Coronary artery (tissue), 2 donors: ENCODE measurements at places on chromosomes 4 and X.

DNA sequence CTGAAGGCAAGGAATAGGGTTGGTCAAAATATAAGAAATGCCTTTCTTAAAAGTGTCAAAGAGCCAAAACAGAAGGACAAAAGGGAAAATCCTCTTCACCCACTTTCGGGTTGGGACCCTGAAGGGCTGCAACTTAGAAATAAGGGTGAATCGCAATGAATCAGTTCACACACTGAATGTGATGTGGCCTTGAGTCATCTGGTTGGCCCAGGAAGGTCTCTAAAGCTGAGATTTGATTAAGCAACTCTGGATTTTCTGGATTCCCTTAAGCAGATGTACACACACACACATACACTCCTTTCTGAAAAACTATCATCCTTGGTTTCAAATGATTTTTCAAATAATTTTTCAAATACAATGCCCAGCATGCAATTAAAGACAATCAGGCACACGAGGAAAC, 13.1 kb downstream of the TAB3 start:
- DNase-seq, result no peak

DNA sequence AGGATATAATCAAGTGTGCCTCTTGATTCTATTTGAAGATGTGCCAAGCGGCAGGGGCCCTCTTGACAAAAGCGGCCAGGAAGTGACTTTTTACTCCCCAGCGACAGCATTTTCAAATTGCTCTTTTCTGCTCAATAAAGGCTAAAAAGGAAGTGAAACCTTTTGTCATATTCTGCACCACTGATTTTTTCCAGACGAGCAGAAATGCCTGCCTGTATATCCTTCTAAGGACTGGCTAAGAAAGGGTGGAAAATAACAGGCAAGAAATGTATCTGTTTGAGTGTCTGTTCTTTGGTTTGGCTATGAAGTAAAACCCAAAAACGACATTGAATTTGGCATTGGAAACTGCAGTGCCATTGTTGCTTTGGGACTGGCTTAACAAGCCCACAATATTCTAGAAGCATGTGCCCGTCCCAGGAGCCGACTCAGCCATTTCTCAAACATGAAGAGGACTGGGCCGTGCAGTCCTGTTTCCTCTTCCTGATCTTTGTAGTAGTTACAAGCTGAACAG, 25.4 kb downstream of the TMSB4X start:
- no peak for DNase-seq

GRCh38 chr4:148044089-148044911, 312.4 kb downstream of the ARHGAP10 start:
- no peak for DNase-seq

- no peak for DNase-seq
These were observed 801.3 kb downstream of the IL1RAPL1 start for GRCh38 chrX:29388509-29388908.

DNA sequence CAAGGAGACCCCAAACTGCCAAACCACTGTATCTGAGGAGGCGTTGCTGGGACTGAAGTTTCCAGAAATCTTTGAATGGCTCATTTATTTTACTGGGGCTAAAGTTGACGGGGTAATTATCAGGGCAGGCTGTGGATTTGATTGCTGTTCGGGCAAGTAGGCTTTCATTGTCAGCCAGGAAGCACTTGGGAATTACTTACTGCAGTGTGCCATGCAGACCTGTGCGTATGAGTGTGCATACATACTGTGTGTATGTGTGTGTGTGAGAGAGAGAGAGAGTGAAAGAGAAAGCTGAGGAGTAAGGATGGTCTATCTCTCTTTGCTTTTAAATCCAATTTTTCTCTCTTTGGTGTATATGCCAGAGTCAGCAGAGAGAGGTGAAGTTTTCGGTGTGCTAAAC, 122.7 kb downstream of the NPNT start:
- no peak for DNase-seq

DNA sequence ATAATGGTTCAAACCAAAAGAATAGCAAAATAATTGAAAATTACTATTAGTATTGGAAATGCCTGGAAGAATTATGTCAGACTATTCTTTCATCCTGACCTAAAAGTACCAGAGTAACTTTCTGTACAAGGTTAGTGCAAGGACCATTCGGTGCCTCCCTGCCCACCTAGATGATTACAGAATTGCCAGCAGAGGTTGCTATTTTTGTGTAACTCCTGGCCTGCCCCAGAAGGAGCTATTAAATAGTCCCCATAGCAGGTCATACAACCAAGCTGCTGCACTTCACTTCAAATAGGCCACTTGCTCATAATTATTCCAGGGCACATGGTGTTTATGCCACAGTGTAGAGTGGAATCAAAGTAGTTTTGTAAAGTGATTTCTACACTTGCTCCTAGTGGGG, 831.1 kb upstream of the PABPC4L start:
- DNase-seq, result no peak

GRCh38 chr4:185840953-185841352, 29.0 kb upstream of the SORBS2 start:
- DNase-seq, result no peak

GRCh38 chr4:5980436-5981155, 37.6 kb downstream of the C4orf50 start:
- peak; percentile 12 for DNase-seq

DNA sequence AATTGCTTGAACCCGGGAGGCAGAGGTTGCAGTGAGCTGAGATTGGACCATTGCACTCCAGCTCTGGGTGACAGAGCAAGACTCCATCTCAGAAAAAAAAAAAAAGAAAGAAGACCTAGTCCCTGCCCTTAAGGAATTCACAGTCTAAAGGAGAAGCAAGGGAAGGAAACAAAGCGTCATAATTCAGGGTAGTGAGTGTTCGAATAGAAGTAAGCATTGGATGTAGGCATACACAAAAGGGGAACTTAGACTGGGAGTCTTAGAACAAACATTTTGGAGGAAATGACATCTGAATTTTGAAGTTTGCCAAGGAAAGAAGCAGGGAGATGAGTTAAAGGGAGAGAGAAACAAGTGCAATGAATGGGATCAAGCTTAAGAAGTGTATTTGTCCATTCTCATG, 32.4 kb downstream of the PPM1K start:
- DNase-seq, result no peak

- DNase-seq, result no peak
These were observed 15.8 kb downstream of the HTRA3 start for GRCh38 chr4:8285143-8285975.

GRCh38 chr4:19735012-19735411, 516.7 kb upstream of the SLIT2 start:
- DNase-seq, result no peak

GRCh38 chr4:156377036-156377710, 423.5 kb upstream of the CTSO start:
- no peak for DNase-seq

- no peak for DNase-seq
These were observed 49.8 kb downstream of the OSTC start for GRCh38 chr4:108700081-108700757.

DNA sequence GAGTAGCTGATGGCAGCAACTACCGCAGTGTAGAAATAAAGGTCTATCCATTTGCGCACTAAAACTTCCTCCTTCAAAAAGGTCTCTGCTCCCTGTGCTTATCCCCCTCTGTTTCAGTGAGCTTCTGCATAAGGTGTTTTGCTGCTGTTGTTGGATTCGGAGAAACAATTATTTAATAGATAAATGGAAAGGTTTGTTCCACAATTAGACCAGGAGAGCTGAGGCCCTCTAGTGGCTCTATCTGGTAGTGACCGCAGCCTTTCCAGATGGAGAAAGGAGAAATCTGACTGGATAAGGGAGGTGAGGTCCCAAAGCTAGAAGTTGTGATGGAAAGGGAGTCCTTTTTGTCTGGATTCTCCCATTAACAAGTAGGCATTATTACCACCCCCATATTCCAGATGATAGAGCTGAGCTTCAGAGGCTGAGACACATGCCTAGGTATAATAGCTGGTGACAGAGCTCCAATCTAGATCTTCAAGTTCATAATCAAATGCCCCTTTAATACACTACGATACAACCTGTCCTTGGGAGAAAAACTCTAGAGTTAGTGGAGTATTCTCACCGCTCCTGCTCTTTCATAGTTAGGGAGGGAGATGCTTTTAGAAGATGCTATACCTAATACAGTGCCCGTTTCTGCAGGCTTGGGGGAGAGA, 5.1 kb upstream of the GABRQ start:
- no peak for DNase-seq

- no peak for DNase-seq
These were observed 60.4 kb upstream of the PLAC8 start for GRCh38 chr4:83174844-83175414.

DNA sequence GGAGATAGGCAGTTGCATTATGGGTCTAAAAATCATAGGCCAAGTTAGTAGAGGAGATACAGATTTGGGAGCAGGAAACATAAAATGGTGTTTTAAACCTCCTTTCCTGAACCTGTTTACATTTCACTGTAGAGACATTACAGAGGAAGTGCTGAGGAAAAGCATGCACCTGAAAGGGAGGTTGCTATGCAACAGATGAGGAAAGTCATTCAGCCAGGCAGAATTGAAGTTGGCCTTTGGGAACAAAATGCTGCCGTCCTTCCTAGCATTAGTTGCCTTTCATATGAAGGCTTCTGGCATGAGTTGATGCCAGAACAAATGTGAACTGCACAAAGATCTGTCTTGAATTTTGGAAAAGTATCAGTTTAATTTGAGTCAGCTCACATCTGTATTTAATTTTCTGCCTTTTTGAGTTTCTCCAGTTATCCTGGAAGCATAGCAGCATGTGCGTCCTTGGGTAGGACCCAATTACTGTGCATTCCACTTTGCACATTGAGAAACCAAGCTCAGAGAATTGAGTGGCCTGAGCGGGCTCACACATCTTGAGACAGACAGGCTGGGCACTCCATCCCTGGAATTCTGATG, 38.2 kb downstream of the MAGED1 start:
- DNase-seq, result no peak

- no peak for DNase-seq
These were observed 89.9 kb downstream of the TTC29 start for GRCh38 chr4:146855761-146856160.

GRCh38 chr4:42676066-42676951, 19.4 kb upstream of the ATP8A1 start:
- no peak for DNase-seq

DNA sequence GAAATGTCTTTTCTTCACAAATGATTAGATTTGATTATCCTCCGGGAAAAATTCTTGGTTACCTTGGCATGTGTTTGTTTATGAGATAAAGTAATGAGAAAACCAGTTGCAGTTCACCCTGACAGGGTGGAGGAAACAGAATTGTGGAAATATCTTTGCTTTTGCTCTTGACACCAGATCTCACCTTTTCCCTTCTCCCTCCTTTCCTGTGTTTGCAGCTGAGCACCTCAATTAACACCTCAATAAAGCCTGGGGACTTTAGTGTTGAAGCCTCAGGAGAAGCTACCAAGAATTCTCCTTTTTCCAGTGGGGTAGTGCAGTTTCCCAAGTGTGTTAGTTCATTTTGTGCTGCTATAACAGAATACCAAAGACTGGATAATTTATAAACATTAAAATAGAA, 350.8 kb upstream of the IGFBP7 start:
- DNase-seq, result no peak

DNA sequence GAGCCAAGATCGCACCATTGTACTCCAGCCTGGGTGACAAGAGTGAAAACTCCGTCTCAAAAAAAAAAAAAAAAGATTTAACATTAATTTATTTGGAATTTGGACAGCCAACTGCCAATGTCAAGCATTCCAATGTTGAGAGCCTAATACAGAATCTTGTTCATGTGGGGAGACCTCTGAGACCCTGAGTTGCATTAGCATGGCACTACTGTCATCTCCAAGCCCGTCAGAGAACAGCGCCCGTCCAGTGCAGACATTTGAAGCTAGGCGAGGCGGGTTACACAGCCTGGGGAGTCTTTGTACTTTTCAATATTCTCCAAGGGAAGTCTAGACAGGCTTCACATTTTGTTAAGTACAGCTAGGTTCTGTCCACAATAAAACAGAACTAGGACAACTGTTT, 126.7 kb downstream of the CHRNA9 start:
- no peak for DNase-seq

- DNase-seq, result no peak
These were observed 673.6 kb upstream of the PITX2 start for GRCh38 chr4:111296466-111296865.

DNA sequence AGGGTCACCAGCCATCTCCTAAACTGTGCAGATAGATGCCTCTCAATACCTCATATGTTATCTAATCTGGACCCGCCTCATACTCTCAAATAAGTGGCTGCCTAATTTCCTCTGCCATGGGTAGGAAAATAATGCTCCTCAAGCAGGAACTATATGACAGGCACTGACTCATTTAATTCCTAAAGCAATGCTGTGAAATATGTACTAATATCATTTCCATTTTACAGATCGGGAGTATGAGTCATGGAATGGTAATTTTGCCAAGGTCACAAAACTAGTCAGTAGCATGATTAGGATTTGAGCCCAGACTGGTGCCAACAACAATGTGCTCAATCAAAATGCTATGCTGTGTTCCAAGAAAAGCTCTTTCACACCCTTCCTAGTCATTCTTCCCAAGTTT, 3.0 kb upstream of the NXT2 start:
- no peak for DNase-seq

DNA sequence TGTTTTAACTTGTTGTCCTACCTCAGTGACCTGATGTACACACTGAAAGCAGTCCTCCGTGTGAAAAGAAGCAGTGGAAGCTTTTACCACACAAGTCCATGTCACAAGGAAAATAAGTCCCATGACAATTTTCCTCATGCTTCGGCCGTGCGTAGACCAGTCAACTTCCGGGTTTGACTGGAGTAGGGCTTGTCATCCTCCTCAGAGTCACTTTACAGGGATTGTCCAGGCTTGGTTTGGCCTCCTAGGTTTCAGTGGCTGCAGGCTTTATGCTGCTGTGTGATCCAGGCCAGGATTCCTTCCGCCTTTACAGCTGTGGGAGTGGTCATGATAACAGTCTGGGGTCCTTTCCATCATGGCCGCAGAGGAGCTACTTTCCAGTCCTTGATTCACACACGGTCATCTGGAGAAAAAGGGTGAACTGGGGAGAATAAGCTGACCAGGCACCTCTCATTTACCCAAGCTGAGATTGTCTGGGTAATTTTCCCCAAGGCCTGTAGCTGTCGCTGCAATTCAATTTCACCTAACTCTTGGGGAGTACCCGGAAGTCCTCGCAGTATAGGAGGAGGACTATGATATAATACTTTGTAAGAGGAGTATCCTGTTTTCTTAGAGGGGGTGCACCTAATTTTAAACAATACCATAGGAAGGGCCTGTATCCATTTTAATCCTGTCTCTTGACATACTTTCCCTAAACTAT, 206.1 kb upstream of the KLF8 start:
- no peak for DNase-seq

GRCh38 chrX:114611018-114611619, 27.2 kb downstream of the HTR2C start:
- DNase-seq, result no peak

DNA sequence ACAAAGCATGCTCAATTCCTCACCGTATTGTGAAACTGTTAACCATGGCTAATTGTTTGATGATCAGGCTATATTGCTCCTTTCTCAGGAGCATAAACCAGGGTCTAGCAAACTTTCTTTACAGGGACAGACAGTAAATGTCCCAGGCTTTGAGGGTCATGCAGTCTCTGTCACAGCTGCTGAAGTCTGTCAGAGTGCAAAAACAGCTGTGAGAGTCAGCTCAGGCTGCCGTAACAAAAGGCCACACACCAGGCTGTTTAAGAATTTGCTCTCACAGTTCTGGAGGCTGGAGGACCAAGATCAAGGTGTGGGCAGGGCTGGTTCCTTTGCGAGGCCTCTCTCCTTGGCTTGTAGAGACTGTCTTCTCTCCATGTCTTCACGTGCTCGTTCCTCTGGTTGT, 75.6 kb downstream of the GPR143 start:
- no peak for DNase-seq

GRCh38 chr4:181162676-181163075, 1080.5 kb upstream of the TENM3 start:
- no peak for DNase-seq

- DNase-seq, result no peak
These were observed 29.1 kb downstream of the STAG2 start for GRCh38 chrX:123990602-123991001.
